ENCODE measurements at places on chromosomes 11 and 22. TPM values are rescaled to one million over a fixed set of nuclear protein-coding genes. Genes with fewer than 3 reads are reported as not detected.

LINC01488 gene
- total RNA-seq: not detected

OR51B2 gene
- total RNA-seq: not detected

DNA sequence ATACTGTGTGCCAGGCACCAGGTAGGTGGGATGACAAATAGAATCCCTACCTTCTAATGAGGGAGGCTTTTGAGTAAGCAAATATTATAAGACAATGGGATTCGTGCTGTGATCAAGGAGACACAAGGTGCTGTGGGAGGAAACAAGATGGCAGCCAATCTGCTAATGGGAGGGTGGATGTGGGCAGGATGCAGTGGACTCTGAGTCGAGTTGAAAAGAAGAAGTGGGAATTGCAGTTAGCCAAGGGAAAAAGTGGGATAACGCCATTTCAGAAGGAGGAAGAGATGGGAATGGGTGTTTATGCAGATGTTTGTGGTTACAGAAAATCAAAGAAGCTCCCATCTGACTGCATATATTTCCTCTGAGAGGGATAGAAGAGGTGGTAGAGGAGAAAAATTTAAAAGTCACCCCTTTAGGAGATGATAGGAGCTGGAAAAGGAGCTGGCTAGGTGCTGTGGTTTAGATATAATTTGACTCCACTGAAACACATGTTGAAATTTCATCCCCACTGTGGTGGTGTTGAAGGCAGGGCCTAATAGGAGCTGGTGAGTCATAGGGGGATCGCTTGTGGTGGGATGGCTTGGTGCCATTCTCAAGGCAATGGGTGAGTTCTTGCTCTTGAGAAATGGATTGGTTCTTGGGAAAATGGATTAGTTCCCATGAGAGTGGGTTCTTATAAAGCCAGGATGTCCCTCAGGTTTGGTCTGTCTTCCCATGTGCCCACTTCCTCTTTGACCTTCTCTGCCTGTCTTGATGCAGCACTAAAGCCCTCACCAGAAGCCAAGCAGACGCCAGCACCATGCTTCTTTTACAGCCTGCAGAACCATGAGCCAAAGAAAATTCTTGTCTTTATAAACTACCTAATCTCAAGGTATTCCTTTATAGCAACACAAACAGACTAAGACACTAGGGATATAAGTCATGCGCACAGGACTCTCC is 30.0 kb upstream of the POU2AF1 start:
- no peak for DNase-seq

GRCh38 chr11:15234796-15235195 is 120.1 kb downstream of the INSC start:
- no peak for DNase-seq

OR51E2 gene
- not detected for total RNA-seq

SSH3 gene
- total RNA-seq: 32.0 TPM

ANGPTL5 gene
- not detected for total RNA-seq

MN1 gene
- total RNA-seq: 1.7 TPM

- DNase-seq: no peak
These were observed 185.5 kb downstream of the KIRREL3 start for GRCh38 chr11:126815111-126815510.

DNA sequence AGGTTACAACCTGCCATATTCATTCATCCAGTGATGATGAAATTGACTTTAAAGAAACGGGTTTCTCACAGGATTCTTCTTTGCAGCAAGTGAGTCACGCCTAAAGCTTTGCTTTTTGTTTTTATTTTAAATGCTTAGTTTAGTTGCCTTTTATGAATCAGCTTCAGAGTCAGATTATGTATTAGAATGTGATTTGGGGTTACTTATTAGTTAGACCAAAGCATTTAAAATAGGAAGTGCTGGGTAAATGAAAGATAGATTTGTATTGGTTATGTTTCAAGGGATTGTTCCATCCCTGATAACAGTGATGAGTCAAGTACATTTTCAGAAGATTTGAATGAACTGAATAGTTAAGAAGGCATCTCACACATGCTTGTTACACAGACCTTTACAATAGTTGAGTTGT is 101.3 kb upstream of the GAL start:
- DNase-seq: no peak

OR8H3 gene
- not detected for total RNA-seq

DNA sequence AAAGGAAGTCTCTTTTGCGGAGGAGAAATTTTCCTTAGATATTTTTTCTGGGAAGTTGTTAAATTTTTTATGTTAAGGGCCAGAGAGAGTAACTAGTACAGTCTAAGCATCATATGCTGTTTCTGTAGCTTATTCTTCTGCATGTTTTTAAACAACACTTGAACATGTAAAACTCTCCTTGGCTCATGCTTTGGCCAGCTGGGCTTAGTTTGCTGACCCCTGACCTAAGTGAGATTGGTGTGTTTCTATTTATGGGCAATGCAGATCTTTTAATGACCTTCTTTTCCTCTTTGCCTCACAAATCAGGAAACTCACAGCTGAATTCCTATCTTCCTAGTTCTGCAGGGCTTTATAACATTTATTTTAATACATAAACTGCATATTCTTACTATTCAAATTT is 942.5 kb downstream of the OPCML start:
- no peak for DNase-seq

Data from type B pancreatic cell (in vitro differentiated cells).